ENCODE measurements at places on chromosomes 11 and 22.

DNA sequence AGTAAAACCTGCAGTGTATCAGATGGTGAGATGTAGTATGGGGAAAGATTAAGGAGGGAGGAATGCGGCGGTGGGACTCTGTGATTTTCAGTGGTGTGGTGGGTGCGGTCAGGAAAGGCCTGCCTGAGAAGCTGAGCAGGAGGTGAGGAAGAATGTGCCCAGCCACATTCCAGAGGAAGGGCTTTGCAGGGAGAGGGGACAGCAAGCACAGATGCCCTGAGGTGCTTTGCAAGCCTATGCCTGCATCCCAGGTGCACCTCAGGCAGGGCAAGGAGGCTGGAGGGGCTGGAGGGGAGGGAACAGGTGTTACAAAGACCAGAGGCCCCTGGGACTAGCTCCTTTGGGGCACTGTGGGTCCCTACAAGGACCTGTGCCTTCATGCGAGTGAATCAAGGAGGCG, 42.1 kb downstream of the MYO7A start:
- no peak for DNase-seq

DNA sequence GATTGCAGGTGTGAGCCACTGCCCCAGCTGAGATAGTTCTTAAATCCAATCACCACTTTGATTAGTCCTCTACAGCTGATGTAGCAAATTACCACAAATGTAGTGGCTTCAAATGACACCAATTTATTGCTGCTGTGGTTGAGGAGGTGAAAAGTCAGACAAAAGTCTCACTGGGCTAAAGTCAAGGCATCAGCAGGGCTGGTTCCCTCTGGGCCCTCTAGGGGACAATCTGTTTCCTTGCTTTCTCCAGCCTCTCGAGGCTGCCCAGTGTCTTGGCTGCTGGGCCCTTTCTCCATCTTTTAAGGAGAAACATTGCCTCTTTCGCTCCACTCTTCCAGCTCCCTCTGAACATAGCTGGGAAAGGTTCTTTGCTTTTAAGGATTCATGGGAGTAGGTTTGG, 50.5 kb upstream of the SHANK2 start:
- DNase-seq = no peak

GRCh38 chr11:36361901-36362391, 65.9 kb downstream of the PRR5L start:
- DNase-seq = no peak

- DNase-seq = no peak
Observed at GRCh38 chr22:25208743-25209505, 9.3 kb downstream of the CRYBB3 start.

DNA sequence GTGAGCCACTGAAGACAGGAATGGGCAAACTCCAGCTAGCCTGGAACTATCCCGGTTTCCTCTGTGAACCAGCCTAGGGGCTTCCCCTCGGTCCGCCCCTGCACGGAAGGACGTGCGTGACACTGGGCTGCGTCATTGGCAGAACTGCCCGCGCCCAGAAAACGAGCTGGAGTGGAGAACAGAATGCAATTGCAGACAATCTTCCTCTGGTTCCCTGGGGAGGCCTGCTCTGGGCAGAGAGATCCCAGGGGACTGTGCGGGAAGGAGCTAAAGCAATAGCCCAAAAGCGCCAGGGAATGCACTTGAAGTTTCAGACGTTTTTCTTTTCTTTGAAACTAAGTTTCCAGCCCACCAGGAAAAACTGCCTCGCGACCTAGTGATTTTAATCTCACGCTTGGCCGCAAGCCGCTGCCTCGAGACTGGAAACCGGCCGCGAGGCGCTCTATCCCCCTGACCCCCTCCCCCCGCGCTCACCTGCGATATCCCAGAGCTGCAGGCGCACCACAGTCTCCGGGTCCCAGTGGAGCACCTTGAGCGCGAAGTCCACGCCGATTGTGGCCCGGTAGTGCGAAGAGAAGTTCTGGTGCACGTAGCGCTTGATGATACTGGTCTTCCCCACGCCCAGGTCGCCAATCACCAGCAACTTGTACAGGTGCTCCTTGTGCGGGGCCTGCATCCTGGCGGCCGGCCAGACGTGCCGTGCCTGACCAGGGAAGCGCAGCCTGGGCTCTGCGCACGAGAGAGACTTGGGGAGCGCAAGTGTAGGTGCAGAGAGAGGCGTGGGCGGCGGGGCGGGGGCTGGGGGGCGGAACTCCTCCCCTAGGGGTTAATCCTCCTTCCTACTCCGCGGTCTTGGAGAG, at the start of gene RAB38:
Gene RAB38 (minus strand): TSS at position 735 of the 860 bp plus-strand sequence. CDS start 59 bp downstream, at position 676.
- DNase-seq = no peak

GRCh38 chr11:133545199-133545803, 13.0 kb upstream of the OPCML start:
- no peak for DNase-seq

DNA sequence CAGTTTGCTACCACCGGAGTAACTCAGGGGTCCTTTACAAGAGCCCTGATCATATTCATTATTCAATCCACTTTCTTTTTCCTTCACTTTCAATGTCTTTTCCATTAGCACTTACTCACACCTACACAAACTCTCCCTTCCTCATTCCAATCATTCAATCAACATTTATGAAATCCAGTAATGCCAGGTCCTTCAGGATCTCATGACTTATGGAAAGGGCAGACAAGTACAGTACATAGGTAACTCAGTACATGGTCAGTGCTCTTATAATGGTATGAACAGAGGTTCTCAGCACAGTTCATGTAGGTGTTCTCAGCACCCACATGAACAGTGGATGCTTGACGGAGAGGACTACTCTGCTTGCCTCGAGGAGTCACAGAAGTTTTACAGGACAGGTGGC, 106.6 kb downstream of the USP35 start:
- DNase-seq = no peak

DNA sequence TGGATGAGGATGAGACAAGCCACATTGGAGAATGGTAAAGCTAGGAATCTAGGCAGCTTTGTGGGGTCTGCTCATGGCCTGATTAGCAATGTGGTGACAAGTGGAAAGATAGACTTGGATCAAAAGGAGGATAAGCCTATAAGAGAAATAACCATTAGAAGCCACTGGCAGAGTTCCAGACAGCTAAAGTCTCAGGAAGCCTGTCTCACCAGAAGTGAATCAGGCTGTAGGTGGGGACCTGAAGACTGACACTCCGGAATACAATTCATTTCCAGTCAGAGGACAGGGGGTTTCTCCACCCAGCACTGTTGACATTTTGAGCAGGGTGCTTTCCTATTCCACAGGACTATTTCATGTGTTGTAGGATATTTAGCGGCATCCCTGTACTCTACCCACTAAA, 129.7 kb downstream of the ARHGAP42 start:
- DNase-seq = no peak

- DNase-seq = no peak
Observed at GRCh38 chr11:9771071-9771511, 107.2 kb downstream of the SWAP70 start.

- no peak for DNase-seq
Observed at GRCh38 chr11:36509201-36509639, 852 bp downstream of the TRAF6 start.

DNA sequence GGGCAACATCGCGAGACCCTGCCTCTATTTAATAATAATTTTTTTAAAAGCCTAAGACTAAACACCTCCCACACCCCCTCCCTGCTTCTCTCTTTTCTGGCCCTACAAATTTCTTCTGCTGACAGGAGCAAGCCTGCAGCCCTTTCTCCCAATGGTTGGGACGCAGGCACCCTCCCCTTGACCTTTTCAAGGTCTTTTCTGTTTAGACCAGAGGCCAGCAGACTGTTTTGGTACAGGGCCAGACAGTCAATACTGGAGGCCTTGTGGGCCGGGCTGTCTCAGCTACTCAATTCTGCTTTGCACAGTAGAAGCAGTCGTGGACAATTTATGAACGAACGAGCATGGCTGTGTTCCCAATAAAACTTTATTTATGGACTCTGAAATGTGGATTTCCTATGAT, 92.3 kb downstream of the SCN3B start:
- DNase-seq = no peak

- peak; percentile 46 for DNase-seq
Observed at GRCh38 chr11:74929431-74930363, 19.2 kb downstream of the XRRA1 start.

DNA sequence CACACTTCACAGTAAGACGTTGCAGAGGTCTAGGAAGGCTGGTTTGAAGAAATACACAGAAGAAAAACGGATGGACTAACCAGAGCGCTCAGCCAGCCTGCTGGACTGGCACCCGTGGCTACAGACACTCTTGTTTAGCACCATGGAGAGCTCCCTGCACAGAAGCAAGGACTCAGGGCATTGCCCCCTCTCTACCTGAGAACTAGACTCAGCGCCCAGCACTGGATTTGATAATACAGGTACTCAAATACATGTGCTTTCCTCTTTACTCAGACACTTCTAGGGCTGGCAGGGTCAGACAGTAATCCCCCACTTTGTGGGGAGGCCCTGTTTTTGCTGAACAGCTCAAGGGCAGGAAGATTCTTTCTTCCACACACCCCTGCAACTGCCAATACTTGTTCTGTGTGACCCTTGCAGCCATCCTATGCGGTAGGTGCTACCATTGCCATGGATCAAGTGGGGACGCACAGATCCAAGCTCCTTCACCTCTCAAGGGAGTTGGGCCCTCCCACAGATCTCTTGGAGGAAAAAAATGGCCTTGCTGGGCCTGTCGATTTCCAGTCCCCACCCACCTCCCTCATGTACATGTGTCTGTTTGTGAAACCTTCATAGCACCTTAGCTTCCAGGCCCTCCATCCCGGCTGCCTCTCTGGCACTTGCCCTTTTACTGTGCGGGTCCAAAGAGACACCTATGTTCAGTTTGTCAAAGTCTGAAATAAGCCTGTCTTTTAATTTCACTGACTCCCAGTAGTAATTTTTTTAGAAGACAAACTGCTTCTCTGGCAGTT, 5.1 kb upstream of the P2RX6 start:
- no peak for DNase-seq

- no peak for DNase-seq
Observed at GRCh38 chr11:101797335-101797734, 117.5 kb upstream of the CEP126 start.

DNA sequence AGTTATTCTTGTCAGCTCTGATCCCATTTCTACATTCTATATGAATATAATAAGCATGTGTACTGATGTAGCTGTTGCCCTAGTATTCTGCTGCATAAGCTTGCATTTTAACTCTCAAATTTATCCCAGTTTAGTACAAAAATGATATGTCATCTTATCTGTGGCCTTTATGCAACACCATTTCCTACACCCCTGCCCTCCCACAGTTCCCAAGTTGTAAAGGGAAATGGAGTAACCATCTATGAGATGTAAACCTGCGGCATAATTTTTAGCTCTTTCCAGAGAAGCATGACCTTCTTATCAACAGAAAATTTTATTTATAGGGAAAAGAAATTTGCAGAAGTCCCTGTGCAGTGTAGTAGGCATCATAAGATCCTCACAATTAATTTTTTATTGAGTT, 18.9 kb upstream of the CARD18 start:
- DNase-seq = no peak

- DNase-seq = no peak
Observed at GRCh38 chr11:106459135-106459534, 381.7 kb downstream of the AASDHPPT start.

DNA sequence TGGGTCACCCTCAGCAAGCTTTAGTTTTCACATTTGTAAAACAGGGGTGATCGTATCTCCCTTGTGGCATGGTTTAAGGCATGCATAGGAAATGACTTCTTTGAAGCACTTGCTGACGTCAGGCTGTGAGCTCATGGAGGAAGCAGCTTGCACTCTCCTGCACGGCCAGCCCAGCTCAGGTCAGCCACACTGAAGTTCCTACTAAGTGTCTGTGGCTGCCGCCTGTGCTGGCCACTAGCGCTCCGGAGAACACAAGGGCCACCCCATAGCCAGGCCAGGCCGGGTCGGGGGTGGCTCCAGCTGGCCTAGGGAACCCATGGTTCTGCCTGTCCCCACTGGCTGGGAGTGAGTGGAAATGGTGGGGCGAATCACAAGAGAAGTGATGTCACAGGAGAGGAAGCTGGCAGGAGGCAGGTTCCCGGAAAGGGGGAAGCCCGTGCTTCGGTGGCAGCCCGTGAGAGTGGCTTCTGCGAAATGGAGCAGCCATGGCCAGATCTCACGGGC, 28.2 kb downstream of the KCTD17 start:
- DNase-seq = peak; percentile 87

DNA sequence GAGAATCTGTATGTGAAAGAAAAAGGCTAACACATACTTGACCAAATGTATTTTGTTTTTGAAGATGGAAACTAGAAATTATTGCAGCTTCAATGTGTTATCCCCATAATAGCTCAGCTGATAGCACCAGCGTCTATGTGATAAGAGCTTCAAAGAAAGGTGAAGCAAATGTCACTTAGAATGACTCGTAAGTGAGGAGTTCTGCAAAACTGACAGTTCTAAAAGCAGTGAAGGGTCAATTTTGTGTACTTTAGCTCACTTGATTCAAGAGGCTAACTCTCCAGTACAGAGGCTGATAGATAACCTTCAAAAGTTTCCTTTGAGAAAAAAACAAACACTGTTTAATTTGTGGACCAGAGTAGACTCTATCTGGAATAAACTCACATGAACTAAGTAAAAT, 87.2 kb upstream of the CARD18 start:
- DNase-seq = no peak
